AG04449 (cell line): ENCODE measurements at places on chromosomes 5 and 9.
A peak's percentile ranks its signal among the peaks of the same experiment; 100 is the strongest.

DNA sequence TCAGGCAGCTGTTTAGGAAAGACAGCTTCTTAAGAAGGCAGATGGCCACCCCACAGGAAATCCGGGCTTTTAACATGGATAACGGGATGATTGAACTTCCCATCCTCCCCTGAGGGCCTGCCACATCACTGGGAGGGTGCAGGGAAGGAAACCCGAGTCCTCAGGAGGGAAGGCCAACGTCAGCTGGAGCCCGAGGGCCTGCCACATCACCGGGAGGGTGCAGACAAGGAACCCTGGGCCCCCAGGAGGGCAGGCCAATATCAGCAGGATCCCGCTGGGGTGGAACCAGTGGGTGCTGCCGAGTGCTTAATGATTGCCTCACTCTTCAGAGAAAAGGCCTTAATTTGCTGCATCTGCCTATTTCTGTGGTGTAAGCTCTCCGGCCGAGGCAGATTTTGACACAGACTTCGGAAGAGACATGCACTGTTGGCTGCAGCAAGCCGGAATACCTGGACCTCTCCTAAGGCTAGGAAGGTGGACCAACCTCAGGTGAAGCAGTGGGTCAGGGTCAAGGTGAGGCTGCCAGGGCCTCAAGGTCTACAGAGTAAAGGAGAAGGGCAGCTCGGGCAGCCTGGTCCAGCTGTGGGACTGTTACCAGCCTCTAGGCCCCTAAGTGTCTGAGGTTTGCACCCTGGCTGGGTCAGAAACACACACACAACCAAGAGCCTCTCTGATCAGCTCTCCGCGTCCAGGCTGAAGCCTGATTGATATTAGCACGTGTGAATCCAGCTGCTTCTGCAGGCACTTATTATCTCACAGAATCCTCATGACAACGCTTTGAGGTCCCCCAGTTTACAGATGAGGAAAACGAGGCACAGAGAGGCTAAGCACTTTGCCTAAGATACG, 14.8 kb upstream of the COL5A1 start:
- no peak for DNase-seq

GRCh38 chr5:26009742-26010141, 1028.6 kb downstream of the CDH9 start:
- no peak for DNase-seq

- DNase-seq = no peak
Observed at GRCh38 chr5:113205323-113205722, 228.7 kb downstream of the DCP2 start.

DNA sequence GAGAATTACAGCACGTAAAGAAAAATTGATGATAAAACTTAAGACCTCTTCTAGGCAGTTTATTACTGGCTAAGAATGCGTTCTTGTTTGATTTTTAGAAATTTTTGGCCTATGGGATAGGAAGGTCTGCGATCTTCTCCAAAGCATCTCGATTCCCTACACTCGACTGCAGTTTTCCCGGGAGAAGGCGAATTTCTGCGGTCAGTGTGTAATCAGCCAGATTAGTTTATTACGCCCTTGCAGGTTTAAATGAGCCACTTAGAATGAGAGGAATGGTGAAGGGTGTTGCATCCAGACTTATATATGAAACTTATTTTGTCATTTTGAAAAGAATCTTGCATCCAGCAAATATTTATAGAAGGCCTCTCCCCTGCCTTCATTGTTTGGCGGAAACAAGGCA, 1.2 kb downstream of the MTAP start:
- no peak for DNase-seq

DNA sequence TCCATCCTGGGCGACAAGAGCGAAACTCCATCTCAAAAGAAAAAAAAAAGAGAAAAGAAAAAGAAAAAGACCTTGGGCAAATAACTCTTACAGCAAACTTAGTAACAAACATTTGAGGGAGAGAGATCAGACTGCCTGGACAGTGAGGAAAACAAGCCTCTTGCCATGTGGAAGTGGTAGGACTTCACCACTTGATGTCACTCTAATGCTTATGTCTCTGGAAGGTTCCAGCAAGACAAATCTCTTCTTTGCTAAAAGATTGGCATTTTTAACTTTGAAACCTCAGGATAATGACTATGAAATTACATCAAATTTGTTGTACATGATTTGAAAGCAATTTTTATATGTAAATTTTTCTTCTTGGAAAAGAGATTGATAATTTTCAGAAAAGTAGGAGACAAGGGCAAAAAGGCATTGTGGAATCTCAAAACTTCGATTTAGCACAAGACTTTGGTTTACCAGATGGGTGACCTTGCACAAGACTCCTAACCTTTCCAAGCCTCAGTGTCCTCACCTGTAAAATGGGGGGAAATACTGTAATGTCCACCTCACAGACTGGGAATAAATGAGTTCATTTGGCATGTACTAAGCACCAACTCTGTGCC, 5.4 kb downstream of the ACTL7B start:
- DNase-seq = no peak

- DNase-seq = no peak
Observed at GRCh38 chr5:96936431-96937320, 796 bp downstream of the LNPEP start.

GRCh38 chr9:99180199-99180598, 41.5 kb downstream of the ALG2 start:
- no peak for DNase-seq

GRCh38 chr9:38747067-38747466, 27.1 kb upstream of the FAM240B start:
- DNase-seq = no peak

DNA sequence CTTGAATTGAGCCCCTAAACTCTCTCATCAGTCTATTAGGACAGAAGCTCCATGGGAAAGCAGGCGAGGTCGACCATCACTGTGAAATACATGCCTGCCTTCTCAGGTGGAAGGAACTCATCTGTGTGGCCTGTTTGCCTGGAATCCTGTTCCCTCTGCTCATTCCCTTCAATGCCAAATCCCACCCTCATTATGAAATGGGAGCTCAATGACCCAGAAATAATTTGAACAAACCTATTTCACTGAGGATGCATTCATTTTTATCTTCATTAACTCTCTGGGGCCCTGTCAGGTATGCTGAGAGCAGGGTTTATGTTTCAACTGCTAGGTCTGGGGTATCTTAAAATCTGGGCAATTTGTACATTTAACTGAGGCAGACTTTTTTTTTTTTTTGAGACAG, 142.2 kb downstream of the MED27 start:
- no peak for DNase-seq

DNA sequence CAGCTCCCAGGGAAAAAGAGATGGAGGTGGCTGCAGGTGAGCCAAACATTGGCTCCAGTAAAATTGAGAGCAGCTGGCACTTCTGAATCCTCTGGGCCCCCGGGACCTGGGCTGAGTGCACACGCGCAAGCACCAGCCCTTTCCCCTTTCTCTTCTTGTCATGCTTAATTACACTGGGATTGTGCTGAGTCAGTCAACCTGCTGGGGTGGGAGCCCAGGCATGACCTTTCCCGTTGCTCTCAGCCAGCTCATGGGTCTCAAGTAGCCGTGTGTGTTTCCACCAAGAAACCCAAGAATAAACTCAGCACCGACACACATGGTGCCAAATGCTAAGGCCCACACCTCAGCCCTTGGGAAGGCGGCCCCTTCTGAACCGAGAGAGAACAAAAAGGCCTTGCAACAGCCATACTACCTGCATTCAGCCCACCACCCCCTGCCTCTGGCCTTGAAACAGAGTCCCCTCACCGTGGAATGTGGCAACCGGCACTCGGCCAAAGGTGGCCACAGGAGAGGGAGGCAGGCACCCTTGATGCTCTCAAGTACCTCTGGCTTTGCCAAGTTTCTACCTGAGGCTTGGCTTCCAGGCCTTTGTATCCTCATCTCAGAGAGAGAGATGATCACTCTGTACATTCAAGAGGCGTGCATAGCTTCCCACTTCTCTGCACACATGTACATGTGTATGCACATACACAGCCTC, 28.1 kb downstream of the SLIT3 start:
- no peak for DNase-seq

DNA sequence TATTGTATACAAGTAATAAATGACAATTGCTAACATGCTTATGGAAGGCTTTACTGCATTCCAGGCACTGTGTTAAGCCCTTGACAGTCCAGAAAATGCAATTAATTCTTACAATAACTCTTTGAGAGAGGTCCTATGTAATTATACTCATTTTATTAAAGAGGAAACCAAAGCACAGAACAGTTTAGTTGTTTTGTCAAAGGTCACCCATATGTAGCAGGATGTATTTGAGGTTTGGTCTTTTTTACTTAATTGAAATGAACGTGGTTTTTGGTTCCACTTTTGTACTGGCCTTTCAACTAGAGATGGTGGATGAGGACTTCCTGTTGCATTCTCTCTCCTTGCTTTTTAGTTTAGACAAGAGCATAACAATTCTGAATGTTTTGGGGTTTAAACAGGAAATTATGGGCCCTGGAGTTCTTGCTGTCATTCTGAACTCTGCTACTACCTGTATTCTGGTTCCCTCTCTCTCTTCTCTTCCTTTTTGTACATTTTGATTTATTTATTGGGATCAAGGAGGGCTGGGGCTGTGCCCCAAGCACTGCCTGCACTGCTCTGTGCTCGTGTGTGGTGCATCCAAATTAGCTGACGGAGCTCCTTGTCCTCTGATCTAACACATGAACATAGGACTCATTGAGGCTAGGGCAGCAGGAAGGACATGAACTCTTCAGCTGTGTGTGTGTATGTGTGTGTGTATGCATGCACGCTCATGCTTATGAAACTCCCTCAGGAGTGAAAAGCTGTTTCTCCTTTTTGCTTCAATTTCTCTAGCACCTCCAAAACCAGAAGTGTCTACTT, 47.4 kb downstream of the SLC28A3 start:
- no peak for DNase-seq

GRCh38 chr9:137650259-137650658, 31.5 kb downstream of the EHMT1 start:
- no peak for DNase-seq

- no peak for DNase-seq
Observed at GRCh38 chr9:11443631-11444030, 830.8 kb upstream of the PTPRD start.

DNA sequence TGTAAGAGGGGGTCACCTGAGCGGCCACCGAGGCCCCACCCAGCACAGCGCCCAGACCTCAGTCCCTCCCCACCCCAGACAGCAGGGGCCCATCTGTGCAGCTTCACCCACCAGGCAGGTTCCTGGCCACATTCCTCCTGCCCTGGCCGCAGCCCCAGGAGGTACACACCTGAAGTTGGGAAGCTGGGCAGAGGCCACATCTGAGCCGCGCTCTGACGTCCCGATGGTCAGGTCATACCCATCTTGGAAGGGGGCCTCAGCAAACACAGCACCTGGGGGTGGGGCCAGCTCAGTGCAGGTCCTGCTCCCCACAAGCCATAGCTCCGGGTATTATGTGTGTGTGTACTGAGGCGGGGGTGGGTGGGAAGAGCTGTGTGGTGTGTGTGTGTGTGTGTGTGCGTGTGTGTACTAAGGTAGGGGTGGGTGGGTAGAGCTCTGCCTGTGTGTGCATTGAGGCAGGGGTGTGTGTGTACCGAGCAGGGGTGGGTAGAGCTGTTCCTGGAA, 5.6 kb downstream of the SPOUT1 start:
- DNase-seq = no peak

DNA sequence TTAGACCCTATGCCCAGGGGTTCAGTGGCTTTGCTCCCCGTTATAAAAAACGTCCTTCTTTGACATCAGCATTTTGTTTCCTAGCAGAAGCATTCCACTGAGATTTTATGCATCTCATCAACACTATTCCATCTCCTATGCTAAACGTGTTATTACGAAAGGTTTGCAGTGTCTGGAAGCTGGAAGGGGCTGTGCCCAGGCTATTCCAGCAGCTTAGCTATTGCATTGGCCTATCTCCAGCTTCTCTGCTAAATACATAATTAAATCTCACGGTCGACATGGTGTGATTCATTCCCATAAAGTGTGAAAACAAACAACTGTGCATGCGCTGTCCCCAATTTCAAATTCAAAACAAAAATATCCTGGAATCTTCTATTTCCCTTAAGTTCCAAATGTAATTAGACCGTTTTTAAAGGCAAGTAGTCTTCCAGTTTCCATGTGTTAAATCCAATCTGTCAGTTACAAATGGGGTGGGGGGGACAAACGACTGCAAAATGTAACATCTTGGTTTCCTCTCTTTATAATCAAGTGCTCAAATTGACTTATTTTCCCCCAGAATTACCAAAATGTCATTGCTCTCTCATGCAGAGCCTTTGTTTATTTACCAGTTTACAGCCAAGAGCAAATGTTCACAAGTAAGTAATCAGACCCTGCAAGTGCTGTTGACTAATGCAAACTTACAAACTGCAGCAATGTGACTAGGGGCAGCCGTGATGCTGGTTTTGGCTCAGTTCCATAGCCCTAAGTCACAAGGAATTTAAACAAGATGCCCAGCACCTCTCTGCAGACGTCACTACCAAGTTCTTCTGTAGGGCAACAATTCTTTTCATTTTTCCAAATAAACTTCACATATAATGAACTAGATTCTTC, 212.3 kb upstream of the RORB start:
- no peak for DNase-seq

- DNase-seq = peak; percentile 14
Observed at GRCh38 chr9:17191082-17191481, 56.2 kb downstream of the CNTLN start.

DNA sequence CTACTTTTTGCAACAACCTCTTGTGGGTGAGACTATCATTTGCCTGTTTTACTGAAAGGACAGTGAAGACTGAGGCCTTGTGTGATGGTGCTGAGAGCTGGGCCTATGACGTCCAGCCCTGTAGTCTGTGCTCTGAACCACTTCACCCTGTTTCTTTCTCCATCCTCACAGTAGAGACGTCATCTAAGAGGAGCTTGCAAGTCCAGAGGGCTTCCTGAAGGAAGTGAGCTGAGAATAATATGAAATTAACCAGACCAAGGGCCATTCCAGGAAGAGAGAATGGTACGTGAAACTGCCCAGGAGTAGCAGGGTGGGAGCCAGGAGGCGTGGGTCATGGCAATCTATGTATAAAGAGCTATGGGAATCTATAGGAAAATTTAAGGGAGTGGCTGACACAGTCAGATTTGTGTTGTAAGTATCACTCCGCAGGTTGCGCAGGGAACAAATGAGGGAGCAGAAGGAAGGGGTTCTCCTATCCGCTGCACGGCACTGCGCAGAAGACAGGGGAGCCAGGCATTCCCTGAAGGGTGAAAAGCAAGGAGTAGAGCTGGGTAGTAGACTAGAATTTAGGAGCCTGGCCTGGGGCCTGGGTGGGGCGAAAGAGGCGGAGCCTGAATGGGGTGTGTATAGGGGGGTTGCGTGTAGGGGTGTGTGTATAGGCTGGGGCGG, 596 bp upstream of the FGFR4 start:
- no peak for DNase-seq

DNA sequence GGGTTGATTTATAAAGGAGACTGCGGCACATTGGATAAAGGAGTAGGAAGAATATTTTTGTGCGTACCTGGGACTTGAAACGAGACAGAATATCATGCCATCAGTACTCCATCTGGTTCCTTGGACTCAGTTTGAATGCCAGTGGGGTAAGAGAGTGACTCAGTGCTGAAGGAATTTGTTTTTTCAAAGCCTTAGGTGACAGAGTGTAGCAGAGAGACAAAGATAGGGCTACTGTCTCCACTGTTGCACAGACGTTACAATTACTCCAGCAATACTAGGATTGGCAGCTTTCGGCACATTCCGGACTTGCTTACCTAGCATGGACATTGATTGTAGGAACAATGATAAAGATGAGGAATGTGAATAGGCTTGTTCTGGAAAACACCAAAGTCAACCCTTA, 250.7 kb downstream of the KCTD16 start:
- DNase-seq = no peak

GRCh38 chr5:81779125-81779915, 28.4 kb upstream of the SSBP2 start:
- DNase-seq = no peak
